RPMI7951 (cell line): ENCODE measurements at places on chromosomes 12 and 14. TPM values are rescaled to one million over a fixed set of nuclear protein-coding genes. Genes with fewer than 3 reads are reported as not detected.

The ADAMTS20 gene
- total RNA-seq, result not detected in 2 replicates

DNA sequence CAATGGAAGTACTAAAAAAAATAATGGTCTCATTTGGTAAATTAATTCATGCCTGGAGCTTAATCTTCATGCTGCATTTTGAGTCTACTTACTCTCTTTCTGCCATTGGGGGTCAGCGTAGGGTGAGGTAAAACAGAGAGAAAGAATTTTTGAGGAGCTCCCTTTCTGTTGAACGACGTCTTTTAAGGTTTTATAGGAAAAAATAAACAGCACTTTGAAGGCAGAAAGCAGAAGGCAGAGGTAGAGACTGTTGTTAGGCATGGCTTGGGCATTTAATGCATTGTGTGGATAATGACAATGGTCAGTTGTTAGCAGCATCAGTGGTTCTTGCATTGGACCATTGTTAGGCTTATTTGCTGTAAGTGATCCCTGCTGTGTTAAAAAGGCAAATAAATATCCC, 557.2 kb upstream of the STXBP6 start:
- DNase-seq, result no peak

DNA sequence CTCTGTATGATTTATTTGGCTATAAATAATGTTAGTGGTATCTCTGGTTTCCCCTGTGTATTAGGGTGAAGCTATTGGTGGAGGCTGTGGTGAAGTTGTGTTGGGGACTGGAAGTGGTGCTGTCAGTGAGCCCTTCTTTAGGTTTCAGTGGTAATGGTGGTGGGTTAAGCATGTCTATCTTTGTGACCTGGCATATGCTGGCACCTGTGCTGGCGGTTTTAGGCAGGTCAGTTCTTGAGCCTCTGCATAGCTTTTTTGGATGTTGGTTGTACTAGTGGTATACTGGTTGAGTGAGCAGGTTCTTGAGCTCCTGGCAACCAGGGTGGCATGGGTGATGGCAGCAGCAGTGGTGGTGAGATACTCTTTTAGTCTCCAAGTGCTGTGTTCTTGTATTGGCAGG, 161.9 kb upstream of the CAND1 start:
- no peak for DNase-seq

- DNase-seq, result no peak
Measured at GRCh38 chr12:22406627-22407026, 72.1 kb upstream of the ST8SIA1 start.

The TEAD4 gene
- total RNA-seq, result 10.9 and 11.3 TPM in 2 replicates
